ENCODE measurements at places on chromosomes 11 and 22.

- no peak for DNase-seq
Observed at GRCh38 chr22:36860821-36861659, at the start of gene NCF4. TSS of gene NCF4 (plus strand) at chr22:36861006. CDS start at chr22:36861172, 166 bp downstream.

DNA sequence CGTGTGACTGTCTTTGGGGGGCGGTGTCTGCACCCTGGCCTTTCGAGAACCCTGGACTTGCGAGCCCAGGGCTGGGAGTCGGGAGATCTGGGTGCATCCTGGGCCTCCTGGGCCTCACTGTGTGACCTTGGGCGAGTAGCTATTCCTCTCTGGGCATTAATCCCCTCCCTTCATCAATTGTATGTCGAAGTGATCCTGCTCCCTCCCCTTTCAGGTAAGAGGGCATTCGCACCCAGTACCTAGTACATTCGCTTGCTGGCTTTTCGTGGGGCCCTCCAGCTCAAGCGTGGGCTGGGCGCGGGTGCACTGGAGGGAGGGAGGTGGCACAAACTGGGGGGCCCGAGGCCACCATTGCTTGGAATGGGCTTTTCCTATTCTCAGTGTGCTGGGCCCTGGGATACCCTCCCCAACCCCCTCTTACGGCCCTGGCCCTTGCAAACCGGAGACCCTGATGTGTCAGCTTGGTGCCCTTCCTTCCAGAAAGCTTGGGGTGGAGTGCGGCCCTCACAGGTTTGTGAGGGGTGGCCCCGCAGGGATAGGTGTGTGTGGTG is 530 bp downstream of the USP35 start:
- DNase-seq, result no peak

- no peak for DNase-seq
Observed at GRCh38 chr22:22368516-22368915, 123.9 kb downstream of the VPREB1 start.

GRCh38 chr22:49297871-49298721 is 529.6 kb downstream of the BRD1 start:
- DNase-seq, result no peak

- no peak for DNase-seq
Observed at GRCh38 chr11:68976095-68976494, 4.7 kb downstream of the MRGPRD start.

- DNase-seq, result no peak
Observed at GRCh38 chr11:35007277-35007676, 90.9 kb downstream of the PDHX start.

GRCh38 chr11:11580012-11580411 is 41.8 kb downstream of the GALNT18 start:
- no peak for DNase-seq

- no peak for DNase-seq
Observed at GRCh38 chr11:3195251-3196160, 23.1 kb downstream of the MRGPRG start.

DNA sequence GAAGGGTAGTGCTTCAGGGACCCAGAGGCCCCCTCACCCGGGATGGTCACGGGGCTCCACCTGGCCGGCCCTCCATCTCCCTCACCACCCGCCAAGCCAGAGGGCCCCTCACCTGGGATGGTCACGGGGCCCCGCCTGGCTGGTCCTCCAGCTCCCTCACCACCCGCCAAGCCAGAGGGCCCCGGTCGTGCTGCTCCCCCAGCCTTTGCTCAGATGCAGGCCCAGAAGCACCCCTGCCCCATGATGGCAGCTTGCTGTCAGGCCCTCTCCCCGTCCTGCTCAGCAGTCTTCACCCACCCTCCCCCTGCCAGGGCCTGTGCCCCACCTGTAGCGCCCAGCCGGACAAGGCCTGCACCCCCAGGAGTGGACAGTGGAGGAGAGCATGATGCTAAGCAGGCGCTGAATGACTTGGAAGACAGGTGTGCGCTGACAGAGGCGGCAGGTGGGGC is 7.3 kb downstream of the DENND6B start:
- DNase-seq, result no peak

DNA sequence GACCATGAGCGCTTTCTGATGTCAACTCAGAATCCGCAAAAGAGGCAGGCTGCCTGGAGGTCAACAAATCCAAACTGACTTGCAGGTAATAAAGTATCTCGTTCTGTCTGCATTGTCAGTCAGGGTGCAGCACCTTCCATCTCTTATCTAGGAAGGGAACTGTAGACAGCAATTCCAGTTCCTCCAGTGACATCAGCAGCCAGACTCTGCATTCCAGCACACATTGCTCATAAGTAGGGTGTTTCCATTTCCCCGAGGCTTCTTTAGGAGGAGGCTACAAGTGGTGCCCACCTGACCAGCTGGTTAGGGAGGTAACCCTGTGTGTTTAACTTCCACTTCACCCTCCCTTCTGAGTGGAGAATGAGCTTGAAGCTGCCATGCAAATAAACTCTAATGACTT is 53.3 kb downstream of the NTM start:
- DNase-seq, result no peak

- no peak for DNase-seq
Observed at GRCh38 chr11:125390946-125391345, 105.1 kb downstream of the FEZ1 start.

DNA sequence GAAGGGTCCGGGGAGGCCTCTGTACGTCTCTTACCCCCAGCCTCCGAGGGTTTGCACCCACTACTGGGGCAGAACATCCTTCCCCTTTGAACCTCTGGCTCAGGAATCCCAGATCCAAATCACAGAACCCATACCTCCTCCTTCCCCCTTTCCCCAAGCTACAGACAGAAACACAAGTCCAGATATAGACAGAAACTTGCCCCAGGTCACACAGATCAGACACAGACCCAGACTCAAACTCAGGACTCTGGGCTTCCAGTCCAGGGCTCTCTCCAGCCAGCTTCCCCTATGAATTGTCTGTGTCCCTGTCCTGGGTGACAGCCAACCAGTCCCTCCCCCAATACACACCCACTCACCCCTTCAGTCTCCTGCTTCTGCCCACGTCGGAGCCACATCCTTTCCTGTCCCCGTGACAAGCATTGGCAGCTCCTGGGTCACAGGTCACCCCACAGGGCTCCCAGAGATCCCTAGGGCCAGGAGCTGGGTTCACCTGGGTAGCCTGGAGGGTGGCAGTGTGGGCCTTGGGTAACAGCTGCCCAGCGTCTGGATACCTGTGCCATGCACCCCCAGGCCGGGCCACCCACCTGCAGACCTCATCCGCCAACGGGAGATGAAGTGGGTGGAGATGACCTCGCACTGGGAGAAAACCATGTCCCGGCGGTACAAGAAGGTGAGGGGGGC is 772 bp downstream of the TBC1D10C start:
- no peak for DNase-seq

Measured in AG09319 (cell line).